ENCODE measurements at places on chromosomes 3 and 15. TPM values are rescaled to one million over a fixed set of nuclear protein-coding genes. Genes with fewer than 3 reads are reported as not detected.

Gene C3orf80
- total RNA-seq, result 0.09 TPM

Gene AADAC
- not detected for total RNA-seq

Gene SUCNR1
- total RNA-seq, result not detected

Gene IL5RA
- total RNA-seq, result 0.28 TPM

Gene LRRFIP2
- 20.6 TPM for total RNA-seq

Gene TLNRD1
- 16.9 TPM for total RNA-seq

Gene ZBTB11
- 26.0 TPM for total RNA-seq

Gene PPP4R2
- 91.5 TPM for total RNA-seq

Gene CISH
- total RNA-seq, result 269 TPM

Gene A4GNT
- not detected for total RNA-seq

Gene TRPM7
- total RNA-seq, result 41.4 TPM

Gene NOX5
- not detected for total RNA-seq

Gene EPHB1
- 0.98 TPM for total RNA-seq

Gene TIGIT
- 23.5 TPM for total RNA-seq

Gene SV2B
- total RNA-seq, result 0.05 TPM

Gene BBX
- 38.9 TPM for total RNA-seq

Gene MCTP2
- 25.2 TPM for total RNA-seq

Gene ACKR4
- 0.09 TPM for total RNA-seq

Gene FAM107A
- not detected for total RNA-seq

Gene ADIPOQ
- not detected for total RNA-seq

Gene GLDN
- not detected for total RNA-seq

Gene PYDC2
- not detected for total RNA-seq

Gene RAD18
- total RNA-seq, result 50.5 TPM

Gene TM4SF18
- total RNA-seq, result not detected

Gene CHRD
- not detected for total RNA-seq

Gene CD96
- 40.8 TPM for total RNA-seq

Gene CLASP2
- 45.5 TPM for total RNA-seq

Gene NCBP2
- total RNA-seq, result 94.8 TPM

Gene IQCF5
- not detected for total RNA-seq

Gene EIF5A2
- 5.7 TPM for total RNA-seq

Gene GOLGA6L24
- total RNA-seq, result not detected

Gene PPARG
- total RNA-seq, result 1.1 TPM

Gene DOCK3
- 2.5 TPM for total RNA-seq

Gene NME9
- 0.65 TPM for total RNA-seq

Gene WDR72
- not detected for total RNA-seq

Gene B4GALT4
- total RNA-seq, result 16.6 TPM

Gene SRGAP3
- total RNA-seq, result 1.5 TPM

All from activated CD4-positive, alpha-beta T cell treated with anti-CD3 and anti-CD28 coated beads for 36 hours (primary cell).